ENCODE measurements at places on chromosomes 16 and 17.
A peak's percentile ranks its signal among the peaks of the same experiment; 100 is the strongest.

- no peak for DNase-seq
Measured at GRCh38 chr17:44389281-44389680, at the start of gene ITGA2B. Gene ITGA2B, minus strand, starts transcription at chr17:44389649. Its CDS starts 176 bp downstream, at chr17:44389473.

- no peak for DNase-seq
Measured at GRCh38 chr16:50273888-50274325, 7.6 kb downstream of the ADCY7 start.

DNA sequence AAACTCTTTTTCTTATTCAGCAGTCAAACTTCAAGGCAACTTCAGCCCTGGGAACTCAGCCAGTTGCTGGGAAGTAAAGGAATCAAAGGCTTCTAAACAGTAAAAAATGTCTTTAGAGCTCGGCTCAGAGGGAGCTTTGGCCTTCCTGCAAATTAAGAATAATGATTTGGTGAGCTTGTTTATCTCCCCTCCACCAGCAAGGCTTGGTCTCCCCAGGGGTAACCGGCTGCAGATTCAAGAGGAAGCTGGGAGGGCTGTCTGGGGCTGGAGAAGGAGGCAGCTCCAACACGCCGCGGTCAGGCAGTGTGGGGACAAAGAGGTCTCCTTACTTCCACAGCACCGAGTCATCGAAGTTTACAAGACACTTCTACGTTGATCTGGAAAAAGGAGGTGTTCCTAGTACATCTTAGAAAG, 17.7 kb upstream of the DOC2B start:
- DNase-seq: no peak

DNA sequence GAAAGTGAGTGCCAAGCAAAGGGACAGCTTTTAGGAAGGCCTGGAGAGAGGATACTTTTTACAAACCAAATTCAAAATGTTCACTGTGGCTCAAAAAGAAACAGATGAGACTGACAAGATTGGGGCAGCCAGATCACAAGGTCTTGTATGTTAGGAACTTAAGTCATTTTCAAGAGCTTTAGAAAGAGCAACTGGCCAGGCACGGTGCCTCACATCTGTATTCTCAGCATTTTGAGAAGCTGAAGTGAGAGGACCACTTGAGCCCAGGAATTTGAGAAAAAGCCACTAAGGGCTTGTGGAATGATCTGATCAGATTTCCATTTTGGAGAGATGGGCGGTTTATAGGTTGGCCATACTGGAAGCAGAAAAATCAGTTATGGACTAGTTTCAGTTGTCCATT, 17.2 kb downstream of the SPAG9 start:
- no peak for DNase-seq

DNA sequence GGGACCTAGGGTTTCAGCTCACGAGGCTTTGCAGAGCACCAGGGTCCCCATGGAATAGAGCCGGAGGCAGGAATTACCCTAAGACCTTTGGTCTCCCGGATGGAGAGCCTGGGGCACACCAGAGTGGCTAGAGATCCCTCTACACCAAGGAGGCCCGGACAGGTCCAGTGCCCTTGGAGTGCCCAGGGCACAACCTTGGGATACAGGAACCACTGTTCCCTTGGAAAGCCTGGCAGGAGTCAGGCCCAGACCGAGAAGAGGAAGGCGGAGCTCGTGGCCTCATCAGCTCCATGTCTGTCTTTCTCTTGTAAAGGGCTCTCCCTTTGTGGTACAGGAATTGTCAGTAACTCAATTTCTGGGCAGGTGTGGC, 3.8 kb upstream of the DBNDD1 start:
- no peak for DNase-seq

- peak; percentile 58 for DNase-seq
Measured at GRCh38 chr16:83956336-83957289, 3.6 kb downstream of the OSGIN1 start.

DNA sequence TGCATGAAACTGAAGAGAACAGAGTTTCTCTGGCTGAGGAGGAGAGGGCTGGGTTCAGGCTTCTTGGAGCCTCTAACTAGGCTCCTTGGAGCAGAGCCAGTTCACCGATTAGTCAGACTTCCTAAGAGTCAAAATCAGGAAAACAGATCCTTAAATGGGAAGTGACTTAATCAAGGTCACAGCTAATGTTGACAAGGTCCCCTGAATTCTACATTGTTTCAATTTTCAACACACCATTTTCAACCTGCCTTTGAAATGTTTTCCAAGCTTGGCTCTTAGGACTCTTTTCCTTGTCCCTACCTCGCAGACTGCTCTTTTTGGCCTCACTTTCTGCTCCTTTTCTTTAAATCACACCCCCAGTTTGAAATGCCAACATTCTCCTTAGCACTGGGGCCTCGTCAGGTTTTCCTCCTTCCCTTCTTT, 16.3 kb downstream of the MYL4 start:
- no peak for DNase-seq

- no peak for DNase-seq
Measured at GRCh38 chr17:15180121-15180561, 85.0 kb downstream of the PMP22 start.

- no peak for DNase-seq
Measured at GRCh38 chr16:53007095-53007494, 45.6 kb downstream of the CHD9NB start.

Data from NCI-H146 (cell line).